ENCODE measurements at places on chromosomes 16 and 17. TPM values are rescaled to one million over a fixed set of nuclear protein-coding genes. Genes with fewer than 3 reads are reported as not detected.

DNA sequence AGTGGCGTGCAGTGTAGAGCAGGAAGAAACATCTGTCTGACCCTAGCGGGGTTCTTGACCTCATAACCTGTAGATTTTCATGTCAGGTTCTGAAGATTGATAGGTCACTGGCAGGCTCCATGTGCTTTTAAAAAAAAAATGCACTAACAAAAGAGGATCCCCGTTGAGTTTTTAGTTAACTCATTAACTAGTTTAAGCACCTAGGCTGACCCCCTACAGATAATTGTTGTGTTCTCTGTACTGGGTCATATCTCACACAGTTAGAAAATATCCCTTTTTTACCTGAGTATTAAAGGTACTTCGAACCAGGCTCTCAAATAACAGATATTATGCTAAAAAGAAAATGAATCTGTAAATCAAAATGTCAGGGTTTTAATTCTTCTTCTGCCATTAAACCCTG lies 676.6 kb downstream of the CDH11 start:
- DNase-seq = no peak

- DNase-seq = no peak
Observed at GRCh38 chr17:69961501-69962145, 113.4 kb upstream of the KCNJ16 start.

DNA sequence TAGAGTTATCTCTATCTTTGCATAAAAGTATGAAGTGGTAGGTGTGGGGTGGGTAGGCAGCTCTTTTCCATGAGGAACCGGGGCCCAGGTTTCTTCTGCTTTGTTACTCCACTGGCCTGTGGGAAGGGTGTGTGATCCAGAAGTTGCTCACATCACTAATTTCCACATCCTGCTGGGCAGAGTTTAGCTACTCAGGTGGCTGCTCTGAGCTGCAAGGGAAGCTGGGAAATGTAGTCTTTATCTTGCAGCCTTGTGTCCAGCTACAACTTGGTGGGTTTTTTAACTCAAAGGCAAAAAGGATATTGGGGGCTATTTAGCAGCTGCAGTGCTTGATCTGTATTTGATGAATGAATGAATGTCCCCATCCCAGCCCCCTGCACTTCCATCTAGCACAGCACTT lies 335.3 kb downstream of the SNX29 start:
- DNase-seq = no peak

The ASPSCR1 gene
- 22.7 TPM for total RNA-seq

DNA sequence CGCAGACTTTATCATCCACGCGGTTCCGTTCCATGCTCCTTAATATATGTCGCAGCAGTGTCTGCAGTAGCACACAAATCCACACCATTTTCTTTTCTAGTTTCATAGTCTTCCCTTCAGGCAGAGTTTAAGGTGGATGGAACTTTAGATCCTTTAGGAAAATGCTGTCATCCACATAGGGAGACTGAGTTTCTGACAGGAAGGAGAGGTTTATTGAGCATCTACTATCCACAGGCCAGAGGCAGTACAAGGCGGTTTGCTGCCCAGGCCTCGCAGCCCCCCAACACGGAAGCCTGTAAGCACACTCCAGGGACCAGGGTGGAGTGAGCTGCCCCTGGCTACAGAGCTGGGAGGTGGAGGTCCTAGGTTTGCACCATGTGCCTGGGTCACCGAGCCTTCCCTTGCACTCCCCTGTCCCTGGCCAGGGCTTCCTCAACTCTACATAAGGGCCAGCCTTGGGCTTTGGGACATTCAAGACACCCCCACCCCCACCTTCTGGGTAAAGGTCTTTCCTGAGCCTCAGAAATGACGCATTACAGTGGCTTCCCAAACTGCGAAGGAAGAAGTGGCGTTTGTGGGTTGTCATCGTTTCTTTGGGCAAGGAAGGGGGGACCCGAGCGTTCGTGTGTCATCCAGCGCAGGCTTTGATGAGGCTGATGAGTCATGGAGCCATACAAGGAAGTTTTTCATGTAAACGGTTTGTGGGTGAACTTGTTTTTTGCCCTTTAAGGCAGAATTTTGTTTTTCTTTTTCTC lies 146.5 kb upstream of the PLCG2 start:
- DNase-seq = no peak

- no peak for DNase-seq
Observed at GRCh38 chr17:17114592-17115225, 72.5 kb downstream of the MPRIP start.

DNA sequence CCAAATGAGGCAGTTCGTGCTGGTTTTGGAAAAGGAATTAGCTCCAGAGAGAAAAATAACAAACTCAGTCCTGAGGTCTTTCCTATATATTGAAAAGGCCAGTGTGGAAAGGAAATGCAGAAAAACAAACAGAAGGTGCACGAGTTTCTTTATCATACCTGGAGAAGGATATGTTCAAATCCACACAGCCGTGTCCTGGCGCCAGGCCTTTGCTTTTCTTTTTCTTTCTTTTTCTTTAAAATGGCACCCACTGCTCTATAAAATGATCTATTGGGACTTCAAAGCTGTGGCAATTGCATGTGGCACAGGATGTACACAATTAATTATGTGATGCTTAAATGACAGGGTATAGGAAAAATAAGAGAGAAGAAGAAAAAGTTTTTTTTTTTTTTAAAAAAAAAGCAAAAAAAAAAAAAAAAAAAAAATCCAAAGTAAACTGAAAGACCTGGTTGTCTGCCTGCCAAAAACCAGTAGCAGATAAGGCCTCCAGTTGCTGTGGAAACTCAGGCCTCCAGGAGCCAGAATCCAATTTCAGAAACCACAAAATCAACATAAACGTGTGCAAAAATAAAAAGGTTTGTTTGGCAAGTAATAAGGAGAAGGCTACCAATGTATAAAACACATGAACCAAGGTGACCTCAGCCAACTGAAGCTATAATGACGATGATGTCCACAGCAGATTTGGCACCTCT lies 957.6 kb upstream of the SOX9 start:
- DNase-seq = no peak

The CD300H gene
- not detected for total RNA-seq

The CACNG5 gene
- not detected for total RNA-seq

DNA sequence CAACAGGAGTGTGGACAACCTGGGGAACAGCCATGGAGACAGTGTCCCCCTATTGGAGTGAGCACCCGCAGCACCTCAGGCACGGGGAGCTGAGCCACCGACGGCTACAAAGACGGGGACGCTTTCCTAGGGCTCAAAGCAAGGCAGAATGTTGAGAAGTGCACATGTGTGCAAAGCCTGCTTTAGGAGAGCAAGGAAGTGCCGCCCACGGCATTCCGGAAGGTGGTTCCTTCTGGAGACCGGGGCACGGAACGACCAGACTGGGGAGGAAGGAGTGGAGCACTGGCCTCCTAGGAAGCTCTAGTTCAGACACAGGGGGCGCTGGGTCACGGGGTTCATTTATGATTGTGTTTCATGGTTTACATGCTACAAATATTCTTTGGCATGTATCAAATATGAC lies 52.2 kb downstream of the TBC1D16 start:
- DNase-seq = no peak

GRCh38 chr17:2982854-2983253 lies 80.6 kb downstream of the OR1D5 start:
- peak; percentile 45 for DNase-seq

The HES7 gene
- total RNA-seq = not detected

- no peak for DNase-seq
Observed at GRCh38 chr17:51275381-51275780, 15.0 kb downstream of the UTP18 start.
